NCI-H1092 treated with DMSO at 0.1 percent for 48 hours (cell line): ENCODE measurements at places on chromosomes 1 and 21.

DNA sequence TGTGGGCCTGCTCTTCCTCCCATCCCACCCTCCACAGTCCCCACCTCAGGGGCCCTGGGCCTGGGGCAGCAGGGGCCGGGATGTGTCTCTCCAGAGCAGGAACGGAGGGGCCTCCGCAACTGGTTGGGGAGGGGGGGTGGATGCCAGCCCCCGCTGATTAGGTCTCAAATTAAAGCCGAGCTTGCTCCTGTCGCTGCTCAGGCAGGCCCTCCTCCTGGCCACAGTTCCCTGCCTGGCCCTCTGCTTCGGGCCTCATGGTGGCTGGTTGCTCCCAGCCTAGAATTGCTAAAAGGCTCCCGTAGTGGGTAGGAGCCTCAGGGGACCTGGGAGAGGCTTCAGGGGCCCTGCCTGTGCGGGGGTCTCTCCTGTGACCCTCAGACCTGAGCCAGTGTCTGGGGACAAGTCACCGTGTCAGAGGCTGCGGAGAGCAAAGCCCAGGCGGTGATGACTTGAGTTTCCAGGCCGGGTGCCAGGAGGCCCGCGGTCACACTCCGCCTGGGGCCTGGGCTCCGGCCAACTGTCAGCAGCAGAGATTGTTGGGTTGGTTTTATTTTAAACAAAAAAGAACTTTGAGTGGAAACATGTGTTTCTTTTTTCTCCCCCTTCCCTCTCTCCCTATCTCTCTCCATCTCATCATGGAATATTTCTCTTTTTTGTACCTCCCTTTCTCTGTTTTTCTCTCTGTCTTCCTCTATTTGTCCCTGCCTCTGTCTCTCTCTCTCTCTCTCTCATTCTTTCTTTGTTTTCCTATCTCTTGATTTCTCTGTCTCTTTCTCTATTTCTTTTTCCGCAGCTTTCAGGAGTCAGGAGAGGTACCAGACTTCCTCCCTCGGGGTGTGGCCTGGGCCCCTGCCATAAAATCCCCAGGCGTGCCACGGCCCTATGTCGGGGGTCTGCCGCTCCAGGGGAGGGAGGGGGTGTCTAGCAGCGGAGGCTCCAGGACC is 20.0 kb upstream of the EPHA2 start:
- peak; percentile 76 for DNase-seq

DNA sequence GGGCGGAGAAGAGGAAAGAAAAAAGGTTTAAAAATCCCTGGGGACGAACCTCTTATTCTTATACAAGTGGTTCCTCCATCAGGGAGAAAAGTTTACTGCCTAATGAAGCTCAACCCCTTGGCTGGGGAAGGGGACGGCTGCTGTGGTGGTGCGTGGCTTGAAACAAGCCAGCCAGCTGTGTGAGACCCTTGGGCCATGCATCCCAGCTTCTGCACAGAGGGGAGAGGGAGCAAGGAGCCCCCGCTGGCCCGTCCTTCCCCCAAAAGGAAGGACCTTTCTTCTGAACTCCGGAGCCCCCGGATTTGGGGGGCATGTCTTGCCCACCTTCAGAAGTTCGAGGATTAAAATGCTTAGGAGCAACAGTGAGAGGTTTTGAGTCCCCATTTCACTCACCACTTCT is 67.3 kb downstream of the STUM start:
- no peak for DNase-seq

- no peak for DNase-seq
Measured at GRCh38 chr1:180494370-180494769, 8.0 kb downstream of the ACBD6 start.

DNA sequence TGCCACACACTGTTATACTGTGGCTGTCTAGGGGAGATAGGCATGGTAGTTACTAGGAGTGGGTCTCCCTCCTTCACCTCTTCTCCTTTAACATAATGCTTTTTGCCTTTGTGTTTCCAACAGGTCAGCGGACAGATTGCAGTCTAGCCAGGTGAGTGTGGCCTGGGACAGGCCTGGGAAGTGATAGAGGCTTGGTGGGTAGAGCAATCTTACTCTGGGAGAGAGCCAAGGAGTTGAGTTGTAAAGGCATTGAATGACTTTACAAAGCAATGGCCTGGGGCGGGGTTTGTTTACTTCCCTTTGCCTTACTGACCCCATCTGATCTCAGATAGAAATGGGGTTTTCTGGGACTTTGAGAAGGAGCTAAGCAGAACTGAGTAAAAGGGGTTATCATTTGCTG is 51.0 kb upstream of the IKBKE start:
- DNase-seq: no peak

GRCh38 chr21:23480591-23481270 is 2126.6 kb downstream of the MRPL39 start:
- DNase-seq: no peak

DNA sequence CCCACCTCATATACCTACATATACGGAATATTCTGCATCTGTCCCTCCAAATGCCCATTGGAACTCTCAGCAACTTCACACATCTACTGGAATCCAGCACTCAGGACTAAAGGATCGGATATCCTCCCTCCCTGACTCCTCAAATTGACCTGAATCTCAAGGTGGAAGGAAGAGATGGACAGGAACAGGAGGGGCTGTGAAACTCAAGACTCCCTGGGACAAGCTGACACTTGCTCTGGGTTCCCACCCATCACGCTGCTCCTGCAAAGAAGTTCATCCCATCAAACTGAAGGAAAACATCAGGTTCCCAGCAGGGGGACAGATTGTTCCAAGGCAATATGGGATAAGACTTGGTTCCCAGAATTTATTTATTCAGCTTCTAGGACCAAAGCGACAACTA is 30.3 kb upstream of the TIAM1 start:
- DNase-seq: no peak

GRCh38 chr1:8409106-8409505 is 91.2 kb downstream of the SLC45A1 start:
- DNase-seq: no peak

DNA sequence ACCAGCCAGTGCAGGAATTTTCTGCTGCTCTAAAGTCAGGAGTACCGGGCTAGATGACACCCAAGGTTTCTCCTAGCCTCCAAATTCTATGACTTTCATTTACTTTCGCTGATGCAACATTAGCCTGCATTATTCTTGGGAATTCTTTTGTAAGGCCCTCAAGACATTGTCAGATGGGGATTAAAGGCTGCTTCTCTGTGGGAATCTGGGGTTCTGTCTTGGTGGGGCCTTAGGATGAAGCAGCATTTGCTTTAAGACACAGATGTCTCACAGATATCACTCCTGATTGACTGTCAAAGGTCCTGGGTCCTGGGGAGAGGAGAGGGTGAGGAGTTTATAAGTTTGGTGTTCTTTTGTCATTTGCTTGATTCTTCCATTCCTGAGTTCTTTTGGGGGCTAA is 11.6 kb downstream of the PKP1 start:
- no peak for DNase-seq

- no peak for DNase-seq
Measured at GRCh38 chr1:209368864-209369598, 214.5 kb upstream of the CAMK1G start.

GRCh38 chr21:16366207-16366606 is 636.4 kb downstream of the USP25 start:
- DNase-seq: no peak

DNA sequence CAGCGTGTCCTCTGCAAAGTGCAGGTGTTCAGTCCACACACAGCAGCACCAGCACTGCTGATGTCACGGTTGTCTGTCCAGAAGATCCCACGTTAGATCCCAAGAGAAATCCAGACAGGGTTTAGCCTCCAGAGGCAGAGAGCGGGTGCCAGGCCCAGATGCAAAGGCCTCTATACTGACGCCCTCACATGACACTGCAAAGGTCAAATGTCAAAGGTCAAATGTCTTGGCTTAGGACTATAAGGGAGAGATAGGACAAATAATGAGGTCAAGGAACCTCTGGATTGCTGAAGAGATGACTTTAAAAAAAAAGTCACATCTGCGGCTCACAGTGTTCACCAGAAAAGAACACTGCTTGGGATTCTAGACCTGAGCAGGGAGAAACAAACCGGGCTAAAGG is 101.5 kb downstream of the COLGALT2 start:
- DNase-seq: no peak

DNA sequence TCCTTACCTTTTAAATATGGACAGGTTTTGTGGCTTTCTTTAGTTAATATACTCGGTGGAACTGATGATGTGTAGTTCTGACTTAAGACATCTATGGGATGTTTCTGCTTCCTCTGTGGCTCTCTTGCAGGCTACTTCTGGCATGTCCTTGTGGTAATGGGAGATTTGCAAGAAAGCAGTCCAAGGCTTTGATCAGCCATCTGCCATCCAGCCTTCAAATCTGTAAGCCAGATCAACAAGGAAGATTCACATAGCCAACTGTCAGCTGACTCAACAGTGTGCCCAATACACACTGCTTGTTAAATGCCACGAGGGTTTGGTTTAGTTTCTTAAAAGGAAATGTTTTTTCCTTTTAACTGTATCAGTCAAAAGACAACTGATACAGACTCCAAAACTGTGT is 722.2 kb upstream of the CHRM3 start:
- no peak for DNase-seq

- DNase-seq: no peak
Measured at GRCh38 chr1:2404142-2404889, 8.0 kb downstream of the PEX10 start.

- DNase-seq: no peak
Measured at GRCh38 chr1:115258302-115258866, 79.7 kb downstream of the NGF start.

- no peak for DNase-seq
Measured at GRCh38 chr1:81435175-81435574, 365.6 kb upstream of the ADGRL2 start.

- no peak for DNase-seq
Measured at GRCh38 chr1:202146279-202146678, 1.7 kb upstream of the ARL8A start.

GRCh38 chr1:173064011-173064410 is 13.3 kb upstream of the TNFSF18 start:
- DNase-seq: no peak

GRCh38 chr1:40740039-40740996 is 43.3 kb upstream of the KCNQ4 start:
- no peak for DNase-seq

DNA sequence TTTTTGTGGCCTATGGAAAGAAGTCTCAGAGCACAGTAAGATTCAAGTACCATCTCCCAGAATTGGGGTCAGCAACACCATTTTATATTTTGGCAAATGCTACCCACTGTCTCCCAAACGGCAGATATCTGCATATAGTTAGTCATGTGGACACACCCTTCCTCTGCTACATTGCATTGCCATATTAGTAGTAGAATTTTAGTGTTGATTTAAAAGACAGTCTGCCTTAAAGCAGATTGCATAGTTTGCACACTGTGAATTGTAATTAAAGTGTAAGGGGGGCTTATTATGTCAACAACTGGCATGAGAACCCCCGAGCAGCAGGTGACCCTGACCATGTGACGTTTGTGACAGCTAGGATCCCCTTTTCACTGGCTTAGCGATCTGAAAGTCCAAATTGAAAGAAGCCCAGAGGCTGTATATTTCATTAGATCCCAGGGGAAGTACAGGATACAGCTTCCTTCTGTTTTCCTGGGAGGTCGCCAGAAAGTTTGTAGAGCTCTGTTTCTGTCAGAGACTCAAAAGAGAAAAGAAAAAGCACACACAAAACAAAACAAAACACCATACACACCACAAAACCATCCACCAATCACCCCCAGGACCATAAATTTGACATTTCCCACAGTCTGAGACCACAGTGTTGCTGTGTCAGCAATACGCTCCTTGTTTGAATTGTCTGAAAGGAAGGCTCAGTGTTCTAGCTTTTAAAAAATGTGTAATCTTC is 172.4 kb downstream of the NFIA start:
- no peak for DNase-seq

DNA sequence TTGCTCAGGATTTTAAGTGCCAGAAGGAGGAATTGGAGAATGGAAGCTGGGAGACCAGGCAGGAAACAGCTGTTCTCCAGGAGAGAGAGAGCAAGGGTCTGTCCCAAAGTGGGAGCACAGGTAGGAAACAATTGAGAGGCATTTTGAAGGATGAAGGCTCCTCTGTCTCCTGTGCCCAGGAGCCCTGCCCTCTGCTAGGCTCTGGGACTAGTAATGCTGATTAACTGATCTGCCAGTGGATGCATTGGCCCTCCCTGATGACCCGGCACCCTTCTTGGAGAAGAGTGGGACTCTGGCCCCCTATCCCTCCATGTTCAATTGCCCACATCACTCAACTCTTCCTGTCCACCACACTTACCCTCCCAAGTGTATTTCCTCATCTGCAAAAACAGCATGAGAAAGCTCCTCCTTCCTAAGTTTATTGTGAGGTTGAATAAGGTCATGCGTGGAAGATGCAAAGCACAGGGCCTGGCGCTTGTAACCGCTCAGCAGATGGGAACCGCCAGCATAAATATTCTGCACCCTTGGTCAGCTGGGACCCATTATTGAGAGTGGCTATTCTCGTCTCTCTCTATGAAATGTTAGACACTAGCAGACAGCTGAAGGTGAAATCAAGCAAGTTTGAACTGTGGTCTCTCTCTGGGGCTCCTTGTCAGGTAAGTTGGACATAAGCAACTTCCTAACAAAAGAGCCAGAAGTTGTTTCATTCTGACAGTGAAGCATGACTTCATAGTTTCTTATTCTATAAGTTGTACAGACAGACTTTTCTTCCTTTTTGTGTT is 63.0 kb upstream of the ANGPTL1 start:
- no peak for DNase-seq

DNA sequence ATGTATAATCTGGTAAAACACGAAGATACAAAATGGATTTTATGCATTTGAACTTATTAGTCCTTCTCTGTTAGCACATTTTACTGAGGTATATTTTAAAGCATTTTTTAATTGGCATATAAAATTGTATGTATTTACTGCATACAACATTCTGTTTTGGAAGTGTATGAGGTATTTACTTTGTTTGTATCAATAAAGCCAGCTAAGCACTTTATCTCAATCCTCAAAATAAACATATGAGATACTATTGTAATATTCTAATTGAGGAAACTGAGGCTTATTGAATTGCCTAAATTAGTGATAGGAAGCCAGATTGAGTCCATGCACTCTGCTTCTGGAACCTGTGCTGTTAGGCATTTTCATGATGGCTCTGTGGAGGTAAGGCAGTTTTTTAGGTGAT is 65.6 kb downstream of the MTR start:
- no peak for DNase-seq

DNA sequence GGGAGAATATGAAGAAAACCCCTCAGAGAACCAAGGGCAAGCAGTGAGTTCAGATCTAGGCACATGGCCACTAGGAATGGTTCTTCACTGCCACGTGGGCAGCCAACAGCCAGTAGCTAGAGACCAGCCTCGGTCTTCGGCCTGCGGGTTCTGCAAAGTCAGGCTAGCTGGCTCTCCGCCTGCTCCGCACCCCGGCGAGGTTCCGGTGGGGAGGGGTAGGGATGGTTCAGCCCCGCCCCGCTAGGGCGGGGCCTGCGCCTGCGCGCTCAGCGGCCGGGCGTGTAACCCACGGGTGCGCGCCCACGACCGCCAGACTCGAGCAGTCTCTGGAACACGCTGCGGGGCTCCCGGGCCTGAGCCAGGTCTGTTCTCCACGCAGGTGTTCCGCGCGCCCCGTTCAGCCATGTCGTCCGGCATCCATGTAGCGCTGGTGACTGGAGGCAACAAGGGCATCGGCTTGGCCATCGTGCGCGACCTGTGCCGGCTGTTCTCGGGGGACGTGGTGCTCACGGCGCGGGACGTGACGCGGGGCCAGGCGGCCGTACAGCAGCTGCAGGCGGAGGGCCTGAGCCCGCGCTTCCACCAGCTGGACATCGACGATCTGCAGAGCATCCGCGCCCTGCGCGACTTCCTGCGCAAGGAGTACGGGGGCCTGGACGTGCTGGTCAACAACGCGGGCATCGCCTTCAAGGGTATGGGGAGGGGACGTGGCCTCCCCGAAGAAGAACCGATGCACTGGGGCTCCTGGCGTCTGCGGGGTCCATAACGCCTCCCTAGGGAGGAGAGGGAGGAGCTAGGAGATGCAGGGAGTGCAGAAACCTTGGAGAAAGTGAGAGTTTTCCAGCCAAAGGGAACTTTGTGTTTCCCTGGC is at the start of gene CBR1:
Gene CBR1, plus strand, starts transcription at position 312 of the 871 bp plus-strand sequence. Its CDS starts 92 bp downstream, at position 404.
- peak; percentile 90 for DNase-seq
